ENCODE measurements at places on chromosomes 4 and X.

- no peak for DNase-seq
Measured at GRCh38 chr4:82223715-82224114, 150.1 kb downstream of the HNRNPD start.

GRCh38 chr4:145760176-145760575 is 80.2 kb downstream of the C4orf51 start:
- no peak for DNase-seq

DNA sequence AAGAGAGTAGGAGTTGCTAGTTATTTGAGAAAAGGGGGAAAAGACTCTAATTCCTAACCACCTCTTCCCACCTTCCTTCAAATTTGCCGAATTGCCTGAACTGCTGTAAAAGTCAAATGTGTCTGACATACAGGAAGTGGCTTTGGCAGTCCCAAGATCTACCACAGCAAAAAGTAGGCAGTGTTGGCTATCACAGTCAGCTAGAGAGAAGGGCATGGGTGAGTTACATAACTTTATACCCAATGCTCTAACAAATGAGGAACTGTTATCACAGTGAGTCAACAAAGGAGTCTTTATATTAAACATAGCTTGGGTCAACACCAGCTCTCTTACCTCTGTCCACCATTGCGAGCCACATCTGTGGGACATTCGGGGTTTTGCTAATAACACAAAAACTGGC is 2.4 kb upstream of the MBNL3 start:
- no peak for DNase-seq

- no peak for DNase-seq
Measured at GRCh38 chrX:108399418-108400165, 38.6 kb downstream of the COL4A6 start.

DNA sequence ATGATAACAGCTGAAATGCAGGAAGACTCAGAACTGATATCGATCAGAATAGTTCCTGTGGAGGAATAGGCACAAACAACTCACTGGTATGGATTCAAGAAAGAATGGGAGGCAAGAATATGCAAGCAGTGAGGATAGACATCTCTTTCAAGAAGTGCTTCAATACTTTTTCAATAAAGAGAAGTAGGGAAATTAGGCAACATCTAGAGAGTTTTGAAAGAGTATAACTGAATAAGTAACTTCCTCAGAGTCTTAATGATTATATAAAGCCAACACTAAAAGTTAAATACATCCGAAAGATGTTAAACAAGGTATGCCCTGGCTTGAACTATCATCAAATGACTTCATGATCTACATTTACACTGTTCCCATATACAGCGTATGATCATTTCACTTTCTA is 1443.0 kb downstream of the PCDH7 start:
- no peak for DNase-seq
